GM13976 (cell line): ENCODE measurements at places on chromosomes 2 and 18.
A peak's percentile ranks its signal among the peaks of the same experiment; 100 is the strongest.

DNA sequence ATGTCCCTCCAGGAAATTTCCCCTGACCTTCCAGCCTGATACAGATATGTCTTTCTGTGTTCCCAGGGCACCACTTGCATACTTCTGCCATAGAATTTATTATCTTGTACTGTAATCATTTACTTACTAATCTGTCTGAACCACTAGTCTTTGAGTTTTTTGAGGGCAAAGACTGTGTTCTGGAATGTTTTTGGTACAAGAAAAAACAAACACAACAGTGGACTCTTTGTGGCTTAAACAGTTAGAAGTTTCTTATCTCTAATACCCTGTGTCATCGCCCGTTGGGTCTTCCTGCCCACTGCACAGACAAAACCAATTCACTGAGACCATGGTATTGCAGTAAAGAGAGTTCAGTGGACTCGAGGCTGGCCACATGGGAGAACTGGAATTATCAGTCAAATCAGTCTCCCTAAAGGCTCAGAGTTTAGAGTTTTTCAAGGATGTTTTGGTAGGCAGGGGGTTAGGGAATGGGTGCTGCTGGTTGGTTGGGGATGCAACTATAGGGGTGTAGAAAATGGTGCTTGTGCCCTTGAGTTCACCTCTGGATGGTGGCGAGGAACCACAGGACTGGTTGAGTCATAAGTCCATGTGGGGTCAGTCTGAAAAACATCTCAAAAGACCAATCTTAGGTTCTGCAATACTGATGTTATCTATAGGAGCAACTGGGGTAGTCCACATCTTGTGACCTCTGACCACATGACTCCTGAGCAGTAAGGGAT lies 20.3 kb downstream of the RALB start:
- no peak for DNase-seq

DNA sequence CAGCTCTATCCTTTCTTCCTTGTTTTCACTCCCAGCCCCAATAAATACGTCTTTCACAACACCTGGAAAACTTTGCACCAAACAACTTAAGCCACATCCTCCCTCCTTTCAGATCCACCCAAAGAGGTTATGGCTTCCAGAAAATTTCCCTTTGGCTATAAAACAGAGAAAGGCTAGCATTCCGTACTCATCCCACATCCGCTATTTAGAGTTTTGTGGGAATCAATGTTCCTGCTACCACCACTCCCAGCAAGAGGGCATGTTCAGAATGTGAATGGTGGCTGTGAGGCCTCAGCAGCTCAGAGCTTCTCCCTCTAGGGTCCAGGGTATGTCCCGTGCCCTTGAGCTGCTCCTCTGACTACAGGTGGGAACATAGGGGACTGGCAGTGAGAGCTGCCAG lies 214.6 kb downstream of the NCK2 start:
- DNase-seq: no peak

DNA sequence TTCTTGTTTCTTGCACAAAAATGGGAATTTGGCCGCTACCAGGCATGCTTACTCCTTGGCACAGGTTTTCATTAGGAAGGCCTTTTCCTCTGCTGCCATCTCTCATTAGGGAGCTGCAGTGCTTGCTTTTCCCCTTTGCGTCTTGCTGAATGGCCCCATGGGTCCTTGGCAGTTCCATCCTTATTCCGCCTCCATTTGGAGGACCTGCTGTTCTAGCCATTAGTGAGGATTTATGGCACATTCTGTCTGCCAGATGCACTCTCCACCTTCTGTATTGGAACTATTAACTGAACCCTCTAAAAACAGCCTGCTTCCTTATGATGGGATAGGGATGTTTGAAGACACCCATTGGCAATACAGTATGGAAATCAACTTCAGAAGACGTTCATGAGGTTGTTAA lies 103.5 kb upstream of the NOSTRIN start:
- no peak for DNase-seq

- DNase-seq: no peak
These were observed 36.3 kb downstream of the SLC5A7 start for GRCh38 chr2:108022628-108023027.

GRCh38 chr18:39435996-39436395 lies 1870.4 kb upstream of the CELF4 start:
- DNase-seq: no peak

DNA sequence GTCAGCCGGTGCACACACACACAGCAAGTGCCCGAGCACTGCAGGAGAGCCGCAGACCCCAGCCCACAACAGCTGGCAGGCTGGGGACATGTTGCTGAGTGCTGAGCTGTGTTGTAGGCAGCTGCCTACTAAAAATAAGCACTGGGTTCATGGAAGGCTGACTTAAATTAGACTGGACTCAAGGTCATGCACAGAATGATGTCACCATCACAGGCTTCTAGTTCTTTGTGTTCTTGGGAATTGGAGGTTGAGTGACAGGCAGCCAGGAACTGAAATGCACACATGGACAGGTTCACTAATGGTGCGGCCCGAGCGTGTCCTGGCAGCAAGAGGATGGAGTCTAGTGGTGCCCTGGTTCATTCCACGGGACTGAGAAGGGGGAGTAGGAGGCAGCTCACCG lies 71.3 kb downstream of the VWA3B start:
- no peak for DNase-seq

- DNase-seq: no peak
These were observed 59.5 kb downstream of the MFSD6 start for GRCh38 chr2:190467575-190468083.

DNA sequence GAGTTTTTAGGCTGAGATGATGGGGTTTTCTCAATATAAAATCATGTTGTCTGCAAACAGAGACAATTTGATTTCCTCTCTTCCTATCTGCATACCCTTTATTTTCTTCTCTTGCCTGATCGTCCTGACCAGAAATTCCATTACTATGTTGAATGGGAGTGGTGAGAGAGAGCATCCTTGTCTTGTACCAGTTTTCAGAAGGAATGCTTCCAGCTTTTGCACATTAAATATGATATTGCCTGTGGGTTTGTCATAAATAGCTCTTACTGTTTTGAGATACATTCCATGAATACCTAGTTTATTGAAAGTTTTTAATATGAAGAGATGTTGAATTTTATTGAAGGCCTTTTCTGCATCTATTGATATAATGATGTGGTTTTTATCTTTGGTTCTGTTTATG lies 181.8 kb downstream of the GBX2 start:
- DNase-seq: no peak

GRCh38 chr2:216003876-216004696 lies 9.3 kb downstream of the MREG start:
- DNase-seq: no peak

DNA sequence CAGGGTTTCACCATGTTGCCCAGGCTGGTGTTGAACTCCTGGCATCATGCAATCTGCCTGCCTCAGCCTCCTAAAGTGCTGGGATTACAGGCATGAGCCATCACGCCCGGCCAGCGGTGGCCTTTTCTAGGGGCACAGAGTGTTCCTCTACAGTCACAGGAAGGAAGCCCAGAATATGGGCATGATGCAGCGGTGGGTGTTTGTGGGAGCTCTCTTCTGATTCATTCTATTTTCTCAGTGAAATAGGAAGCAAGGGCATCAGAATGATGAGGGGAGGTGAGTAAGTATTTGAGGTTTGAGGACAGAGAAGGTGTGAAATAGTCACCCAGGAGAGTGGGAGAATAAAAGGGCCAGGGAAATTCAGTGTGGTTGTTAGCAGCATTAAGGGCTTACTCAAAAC lies 70.3 kb upstream of the PSME4 start:
- DNase-seq: no peak

DNA sequence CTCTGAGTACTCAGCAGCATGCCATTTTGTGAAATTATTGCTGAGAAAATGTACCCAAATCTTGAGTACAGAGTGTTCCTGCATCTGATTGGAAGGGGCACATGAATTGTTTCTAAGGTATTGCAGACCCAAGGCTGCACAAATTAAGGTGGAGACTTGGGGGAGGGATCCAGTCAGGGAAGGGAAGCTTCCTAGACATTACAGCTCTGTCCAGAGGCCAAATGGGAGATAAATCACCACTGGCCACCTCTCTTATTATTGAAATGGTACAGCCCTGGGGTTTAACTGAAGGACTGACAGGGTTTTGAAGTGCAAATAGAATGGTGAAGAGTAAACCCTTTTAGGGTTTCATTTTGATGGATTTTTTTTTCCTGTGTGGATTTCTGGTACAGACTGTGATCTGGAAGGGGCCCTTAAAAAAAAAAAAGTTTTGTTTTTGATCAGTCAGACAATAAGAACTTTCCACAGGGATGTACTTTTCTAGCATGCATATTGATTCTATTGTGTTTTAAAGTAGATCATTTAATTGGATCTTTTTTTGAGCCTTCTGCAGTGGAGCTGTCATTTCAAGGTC lies 119.4 kb downstream of the GREB1L start:
- DNase-seq: no peak

DNA sequence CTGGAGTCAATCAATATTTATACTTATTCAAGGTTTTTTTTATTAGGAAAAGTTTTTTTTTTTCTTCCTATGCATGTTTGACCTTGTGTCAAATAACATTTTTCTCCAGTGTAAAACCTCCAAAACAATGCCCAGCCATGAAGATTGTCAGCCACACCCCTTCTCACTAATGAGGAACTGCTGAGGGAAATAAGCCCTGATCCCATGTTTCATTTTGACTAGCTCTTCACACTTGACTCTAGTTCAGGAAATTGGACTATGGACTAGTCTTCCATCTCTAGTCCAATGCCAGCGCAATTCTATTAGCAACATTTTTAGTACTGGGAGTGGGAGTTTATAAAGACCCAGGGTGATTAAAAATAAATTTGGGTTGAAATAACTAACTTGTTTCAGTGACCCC lies 275.6 kb upstream of the CXCR4 start:
- DNase-seq: no peak

- no peak for DNase-seq
These were observed 89.8 kb downstream of the HS1BP3 start for GRCh38 chr2:20560891-20561636.

GRCh38 chr18:34977838-34978532 lies 63.2 kb upstream of the MAPRE2 start:
- peak; percentile 27 for DNase-seq

- DNase-seq: no peak
These were observed 159.6 kb downstream of the RND3 start for GRCh38 chr2:150327564-150328489.

DNA sequence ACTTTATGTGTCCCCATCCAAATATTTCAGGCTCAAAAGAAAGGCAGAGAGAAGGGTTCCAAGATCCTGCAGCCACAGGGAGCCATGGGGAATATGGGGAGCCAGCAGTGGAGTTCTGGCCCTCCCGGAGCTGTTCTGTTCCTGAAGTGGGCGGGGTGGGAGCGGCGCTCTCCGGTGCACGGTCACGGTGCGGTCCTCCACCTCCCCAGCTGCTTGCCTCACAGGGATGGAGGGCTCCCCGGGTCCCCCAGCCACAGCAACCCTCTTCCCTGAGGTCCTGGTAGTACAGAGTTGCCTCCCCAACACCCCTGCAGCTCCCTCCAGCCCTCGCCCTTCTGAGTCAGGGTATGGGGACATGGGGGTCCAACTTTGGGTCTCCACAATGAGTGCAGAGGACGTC lies 26.2 kb upstream of the SNED1 start:
- DNase-seq: no peak

GRCh38 chr2:148914463-148914862 lies 39.4 kb downstream of the KIF5C start:
- no peak for DNase-seq

DNA sequence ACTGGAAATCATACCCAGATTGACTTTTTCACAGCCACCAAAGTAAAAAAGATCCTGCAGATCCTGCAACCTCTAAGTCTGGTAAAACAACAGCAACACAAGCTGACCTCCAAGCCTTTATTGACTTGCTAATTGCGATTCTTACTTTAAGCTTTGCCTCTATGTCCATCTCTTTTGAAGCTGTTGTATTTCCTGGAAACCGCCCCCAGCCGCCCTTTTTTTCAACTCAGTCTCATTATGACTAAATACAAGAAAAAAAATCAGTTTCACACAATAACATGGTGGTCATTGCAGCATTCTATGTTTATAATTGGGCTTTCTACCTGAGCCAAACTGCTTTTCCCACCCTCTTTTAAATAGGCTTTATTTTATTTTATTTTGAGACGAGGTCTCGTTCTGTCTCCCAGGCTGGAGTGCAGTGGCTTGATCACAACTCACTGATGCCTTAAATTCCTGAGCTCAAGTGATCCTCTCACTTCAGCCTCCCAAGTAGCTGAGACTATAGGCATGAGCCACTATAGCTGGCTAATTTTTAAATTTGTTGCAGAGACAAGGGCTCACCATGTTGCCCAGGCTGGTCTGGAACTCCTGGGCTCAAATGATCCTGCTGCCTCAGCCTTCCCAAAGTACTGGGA lies 76.2 kb downstream of the MOGAT1 start:
- peak; percentile 40 for DNase-seq

DNA sequence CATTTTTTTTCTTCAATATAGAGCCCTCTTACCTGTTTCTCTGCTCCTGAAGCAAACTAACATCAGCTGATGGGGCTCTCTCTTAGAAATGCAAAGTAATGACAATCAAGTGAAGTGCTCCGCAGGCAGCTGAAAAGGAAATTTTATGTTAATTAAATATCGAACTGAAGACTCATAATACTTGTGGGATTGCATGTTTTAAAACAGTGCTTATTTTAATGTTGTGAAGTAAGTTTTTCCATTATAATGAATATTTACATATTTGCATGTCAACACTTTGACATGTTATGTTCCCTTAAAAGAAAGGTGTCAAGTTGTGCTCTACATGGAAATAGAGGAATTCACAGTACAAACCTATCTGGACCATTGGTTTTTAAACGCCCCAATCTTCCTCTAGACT lies 97.1 kb downstream of the EML6 start:
- no peak for DNase-seq

DNA sequence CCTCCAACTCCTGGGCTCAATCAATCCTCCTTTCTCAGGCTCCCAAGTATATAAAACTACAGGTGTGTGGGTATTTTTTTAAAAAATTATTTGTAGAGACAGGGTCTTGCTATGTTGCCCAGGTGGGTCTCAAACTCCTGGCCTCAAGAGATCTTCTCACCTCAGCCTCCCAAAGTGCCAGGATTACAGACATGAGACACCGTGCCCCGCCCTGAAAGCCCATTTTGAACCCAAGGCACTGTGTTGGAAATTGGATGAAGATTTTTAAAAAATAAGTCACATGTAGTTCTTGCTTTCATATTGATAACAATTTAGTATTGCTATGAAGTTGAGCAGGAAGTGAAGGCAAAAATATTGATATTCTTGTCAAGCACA lies 472.5 kb upstream of the TNP1 start:
- DNase-seq: no peak

DNA sequence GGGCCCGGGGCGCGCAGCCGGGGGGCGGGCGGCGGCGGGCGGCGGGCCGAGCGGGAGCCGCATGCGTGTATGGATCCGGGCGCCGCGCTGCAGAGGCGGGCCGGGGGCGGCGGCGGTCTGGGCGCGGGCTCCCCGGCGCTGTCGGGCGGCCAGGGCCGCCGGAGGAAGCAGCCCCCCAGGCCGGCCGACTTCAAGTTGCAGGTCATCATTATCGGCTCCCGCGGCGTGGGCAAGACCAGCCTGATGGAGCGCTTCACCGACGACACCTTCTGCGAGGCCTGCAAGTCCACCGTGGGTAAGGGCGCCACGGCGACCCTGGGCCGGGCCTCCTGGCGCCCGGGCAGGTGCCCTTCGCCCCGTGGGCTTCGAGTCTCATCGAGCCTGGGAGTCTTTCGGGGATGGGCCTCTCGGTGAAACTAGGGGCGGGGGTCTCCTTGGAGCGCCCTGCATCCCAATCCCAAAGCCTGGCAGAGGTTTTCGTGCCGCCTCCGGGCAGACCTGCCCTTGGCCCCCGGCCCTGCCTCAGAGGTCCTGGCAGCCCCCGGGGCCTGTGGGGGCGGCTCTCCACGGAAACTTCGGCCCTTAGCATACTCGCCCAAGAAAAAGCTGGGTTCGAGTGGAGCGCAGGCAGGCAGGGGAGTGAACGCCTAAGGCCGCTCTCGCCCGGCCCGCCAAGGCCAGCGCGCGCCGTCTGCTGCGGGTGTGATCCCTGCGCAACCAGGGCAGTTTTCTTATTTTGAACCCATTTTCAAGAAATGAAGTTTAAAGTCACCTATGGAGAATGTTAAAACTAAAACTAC lies 622 bp downstream of the RAB12 start:
- no peak for DNase-seq
